ENCODE measurements at places on chromosomes 13 and 19. TPM values are rescaled to one million over a fixed set of nuclear protein-coding genes. Genes with fewer than 3 reads are reported as not detected.

Gene GGN
- 0.94 TPM for total RNA-seq

Gene EFNA2
- total RNA-seq, result 7.5 TPM

Gene N4BP2L1
- 21.9 TPM for total RNA-seq

Gene ODAD3
- total RNA-seq, result 0.63 TPM

Gene KLK2
- not detected for total RNA-seq

Gene PRX
- 1.9 TPM for total RNA-seq

Gene RSPH6A
- 0.31 TPM for total RNA-seq

Gene CEACAM7
- not detected for total RNA-seq

Gene HCN2
- total RNA-seq, result 9.1 TPM

Gene CEACAM8
- total RNA-seq, result not detected

Gene PSG6
- not detected for total RNA-seq

Gene ZNF77
- total RNA-seq, result 9.7 TPM

Gene RUBCNL
- 3.4 TPM for total RNA-seq

Gene ZNF723
- not detected for total RNA-seq

Gene GPALPP1
- 59.5 TPM for total RNA-seq

Gene KASH5
- total RNA-seq, result not detected

Gene POSTN
- 1.3 TPM for total RNA-seq

Gene ALOX5AP
- total RNA-seq, result 1.3 TPM

Gene ZNF805
- total RNA-seq, result 44.4 TPM

Gene DACT3
- total RNA-seq, result 14.7 TPM

Gene AKAP11
- total RNA-seq, result 107 TPM

Gene NLRP9
- total RNA-seq, result not detected

Gene URAD
- total RNA-seq, result not detected

Gene NLRP11
- not detected for total RNA-seq

Gene ZNF446
- total RNA-seq, result 16.0 TPM

Gene MPHOSPH8
- 34.4 TPM for total RNA-seq

Gene ATP4B
- total RNA-seq, result not detected

Gene MBD3L2
- not detected for total RNA-seq

Gene OXGR1
- 0.31 TPM for total RNA-seq

Gene LRCH1
- 32.2 TPM for total RNA-seq

Gene LGALS4
- total RNA-seq, result not detected

Gene CTXN1
- total RNA-seq, result 38.5 TPM

Gene C1QTNF9B
- total RNA-seq, result not detected

Gene TTYH1
- 64.5 TPM for total RNA-seq

Gene TMEM38A
- 13.5 TPM for total RNA-seq

Gene SF3A2
- 76.4 TPM for total RNA-seq

Gene MAP4K1
- 0.31 TPM for total RNA-seq

Gene ZNF793
- 58.5 TPM for total RNA-seq

Gene GDF15
- total RNA-seq, result 0.63 TPM

Gene ZNF844
- total RNA-seq, result 19.4 TPM

Gene TIMM50
- total RNA-seq, result 41.6 TPM

Measured in parietal lobe (tissue), 2 donors.